AML-193 (cell line): ENCODE measurements at places on chromosomes 4 and X.

DNA sequence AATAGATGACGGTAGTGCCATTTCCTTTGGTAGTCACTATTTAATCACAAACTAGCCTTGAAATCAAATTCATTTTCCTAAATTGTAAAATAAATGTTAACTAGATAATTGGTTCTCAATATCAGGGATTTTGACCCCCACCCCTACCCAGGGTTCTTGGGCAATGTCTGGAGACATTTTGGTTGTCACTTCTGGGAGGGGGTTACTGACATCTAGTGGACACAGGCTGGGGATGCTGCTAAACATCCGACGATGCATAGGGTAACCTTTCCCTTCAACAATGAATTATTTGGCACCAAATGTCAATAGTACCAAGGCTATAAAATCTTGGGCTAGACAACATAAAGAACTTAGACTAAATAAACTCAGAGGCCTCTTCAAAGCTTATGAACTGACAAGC, 285.8 kb upstream of the TRPC5 start:
- no peak for DNase-seq

- DNase-seq: no peak
Measured at GRCh38 chrX:13101441-13102139, 57.2 kb upstream of the FAM9C start.

GRCh38 chrX:20244931-20245330, 21.8 kb downstream of the RPS6KA3 start:
- no peak for DNase-seq

GRCh38 chrX:124348885-124349453, 2.6 kb downstream of the SH2D1A start:
- no peak for DNase-seq

GRCh38 chr4:41991916-41992767, 1.8 kb downstream of the SLC30A9 start:
- no peak for DNase-seq

DNA sequence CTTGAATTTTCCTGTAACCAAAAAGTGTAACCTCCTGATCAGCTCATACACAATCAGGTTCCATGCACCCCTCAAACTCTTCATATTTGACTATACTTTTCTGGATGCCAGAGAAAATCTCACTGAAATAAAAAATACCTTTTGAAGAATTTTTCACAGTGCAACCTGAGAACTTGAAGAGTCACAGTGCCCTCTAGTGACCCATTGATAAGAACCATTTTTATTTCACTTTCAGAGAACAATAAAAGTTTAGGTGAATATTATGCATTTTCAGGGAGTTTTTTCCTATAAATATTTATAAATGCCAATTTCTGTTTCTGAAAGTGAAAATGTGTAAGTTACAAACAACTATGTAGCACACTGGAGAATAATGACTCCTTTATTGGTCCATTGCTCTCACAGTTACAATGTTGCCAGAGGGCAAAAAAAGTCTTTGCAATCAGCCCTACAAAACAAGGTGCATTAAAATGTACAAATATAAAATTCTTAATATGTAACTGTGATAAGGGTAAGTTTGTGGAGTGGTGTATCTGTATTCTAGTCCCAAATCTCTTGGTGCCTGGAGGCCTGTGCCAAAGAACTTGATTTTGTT, 153.6 kb upstream of the INTU start:
- no peak for DNase-seq

- no peak for DNase-seq
Measured at GRCh38 chr4:40980318-40980883, 230.6 kb downstream of the NSUN7 start.

DNA sequence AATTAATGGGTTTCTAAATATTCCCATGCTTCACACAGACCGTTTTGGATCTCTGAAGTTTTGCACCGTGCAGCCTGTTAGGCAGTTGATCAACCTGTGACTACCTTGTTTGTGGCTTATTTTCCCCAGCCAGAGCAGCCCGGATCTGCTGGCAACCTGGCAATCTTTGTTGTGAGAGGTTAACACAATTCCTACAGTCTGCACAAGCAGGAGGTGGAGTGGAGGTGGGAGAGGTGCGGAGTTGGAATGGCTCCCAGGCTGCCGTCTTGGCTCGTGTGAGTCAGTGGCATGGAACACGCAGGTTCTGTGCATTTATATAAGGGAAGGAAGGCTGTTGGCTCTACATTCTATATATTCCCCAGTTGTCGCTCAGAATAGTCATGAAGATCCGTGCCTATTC, 70.9 kb upstream of the STOX2 start:
- no peak for DNase-seq

GRCh38 chr4:4426511-4427120, 39.7 kb downstream of the NSG1 start:
- DNase-seq: no peak

DNA sequence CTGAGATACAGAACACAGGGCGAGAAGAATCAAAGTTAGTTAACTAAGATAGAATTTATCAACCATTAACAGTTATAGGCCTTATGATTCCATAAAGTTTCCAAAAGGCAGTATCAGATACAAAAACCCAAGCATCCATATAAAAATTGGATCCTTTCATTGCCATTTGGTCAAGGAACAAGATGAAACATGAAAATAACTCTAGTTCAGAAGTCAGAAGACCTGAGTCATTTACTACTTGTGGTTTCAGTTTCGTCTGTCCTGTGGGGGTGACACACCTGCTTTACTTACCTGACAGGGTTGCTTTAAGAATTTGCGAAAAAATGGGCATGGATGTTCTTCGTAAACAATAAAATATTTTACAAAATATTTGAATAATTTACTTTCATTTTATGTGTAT, 130.8 kb downstream of the ANAPC10 start:
- no peak for DNase-seq

DNA sequence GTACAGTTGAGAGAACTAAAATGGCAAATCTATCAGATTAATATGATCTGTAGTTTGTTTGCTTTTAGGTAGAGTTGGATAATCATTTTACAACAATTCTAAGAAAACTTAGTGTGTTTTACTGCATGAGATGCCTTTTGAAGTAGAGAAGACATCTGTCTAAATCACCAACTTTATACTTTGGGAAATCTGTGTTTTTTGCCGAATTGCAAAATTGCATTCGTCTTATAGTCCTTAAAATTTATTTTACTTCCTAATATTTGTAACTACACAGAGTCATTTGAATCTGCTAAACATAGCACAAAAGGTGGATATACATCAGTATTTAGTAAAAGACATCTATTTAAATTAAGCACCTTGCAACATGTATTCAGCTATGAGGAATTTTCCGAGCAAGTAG, 100.0 kb downstream of the CCSER1 start:
- no peak for DNase-seq

DNA sequence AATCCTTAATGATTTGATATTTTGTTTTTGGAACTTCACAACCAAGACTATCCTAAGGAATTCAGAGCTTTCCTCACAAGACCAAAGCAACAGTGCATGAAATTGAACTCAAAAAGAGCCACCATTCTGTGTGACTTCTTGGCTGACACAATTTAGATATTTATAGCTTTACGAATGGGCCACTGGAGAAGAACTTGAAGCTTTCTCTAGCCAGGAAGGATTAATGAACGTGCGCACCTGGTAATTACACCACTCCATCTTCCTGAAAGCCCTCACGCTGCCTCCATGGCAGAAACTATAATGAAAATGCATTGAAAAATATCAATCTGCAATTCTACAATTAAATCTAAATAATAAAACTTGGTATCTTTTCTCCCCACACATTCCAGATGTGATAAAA, 1057.8 kb downstream of the DMD start:
- DNase-seq: no peak

DNA sequence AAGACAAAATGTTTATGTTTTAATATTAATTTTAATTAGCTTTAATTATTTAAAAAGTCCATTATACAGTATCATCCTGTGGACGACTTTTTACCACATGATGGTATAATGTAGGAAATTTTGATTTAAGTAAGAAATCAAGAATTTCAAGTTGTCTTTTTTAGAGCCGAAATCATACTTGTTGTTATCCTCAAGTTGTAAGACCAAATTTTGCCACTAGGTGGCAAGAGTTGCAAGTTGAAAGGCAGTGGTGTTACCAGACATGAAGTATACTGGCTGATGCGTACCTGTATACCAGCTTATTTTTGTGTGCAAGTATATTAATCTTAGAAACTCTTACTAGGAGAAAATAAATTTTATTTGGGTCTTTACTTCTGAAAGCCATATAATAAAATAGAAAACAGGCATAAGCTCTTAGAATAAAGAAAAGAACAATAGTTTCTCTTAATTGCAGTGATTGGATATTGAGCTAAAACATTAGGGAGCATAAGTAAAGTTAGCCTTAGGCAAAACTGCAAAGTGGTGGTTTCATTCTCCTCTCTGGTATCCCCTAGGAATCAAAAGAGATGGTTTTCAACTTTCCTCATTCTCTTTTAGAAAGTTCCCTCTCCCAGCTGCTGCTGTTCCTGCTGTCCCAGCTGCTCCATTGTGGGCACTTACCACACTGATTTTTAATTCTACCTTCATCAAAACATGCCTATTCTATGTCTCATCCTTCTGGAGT, 118.0 kb upstream of the WDFY3 start:
- peak; percentile 26 for DNase-seq

DNA sequence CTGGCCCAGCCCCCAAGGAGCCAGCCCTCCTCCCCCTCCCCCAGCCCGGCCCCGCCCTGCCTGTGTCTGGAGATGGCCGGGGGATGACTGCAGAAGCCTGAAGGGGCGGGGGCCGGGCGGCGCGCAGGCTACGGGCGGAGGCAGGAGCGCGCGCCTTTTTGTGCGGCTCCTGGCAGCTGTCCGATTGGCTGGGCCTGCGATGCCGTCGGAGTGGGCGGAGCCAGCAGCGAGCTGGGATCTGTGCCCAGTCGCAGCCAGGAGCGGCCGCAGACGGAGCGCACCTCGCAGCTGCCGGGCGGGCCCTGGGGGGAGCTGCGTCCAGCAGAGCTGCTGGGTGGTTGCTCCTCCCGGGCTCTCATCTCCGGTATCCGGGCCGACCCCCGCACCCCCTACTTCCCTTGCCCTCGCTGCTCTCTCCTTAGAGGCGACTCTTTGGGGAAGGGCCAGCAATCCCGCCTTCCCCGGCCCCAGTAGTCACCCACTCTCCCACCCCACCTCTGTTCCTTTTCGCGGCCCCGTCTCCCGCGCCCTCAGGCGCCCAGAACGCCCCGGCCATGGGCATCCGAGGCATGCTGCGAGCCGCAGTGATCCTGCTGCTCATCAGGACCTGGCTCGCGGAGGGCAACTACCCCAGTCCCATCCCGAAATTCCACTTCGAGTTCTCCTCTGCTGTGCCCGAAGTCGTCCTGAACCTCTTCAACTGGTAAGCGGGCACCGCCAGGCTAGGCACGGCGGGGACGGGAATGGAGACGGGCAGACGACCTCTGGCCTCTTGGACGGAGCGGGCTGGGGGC, at the start of gene GABRQ:
Gene GABRQ (plus strand): TSS at position 247 of the 794 bp plus-strand sequence. CDS start 308 bp downstream, at position 555.
- no peak for DNase-seq

DNA sequence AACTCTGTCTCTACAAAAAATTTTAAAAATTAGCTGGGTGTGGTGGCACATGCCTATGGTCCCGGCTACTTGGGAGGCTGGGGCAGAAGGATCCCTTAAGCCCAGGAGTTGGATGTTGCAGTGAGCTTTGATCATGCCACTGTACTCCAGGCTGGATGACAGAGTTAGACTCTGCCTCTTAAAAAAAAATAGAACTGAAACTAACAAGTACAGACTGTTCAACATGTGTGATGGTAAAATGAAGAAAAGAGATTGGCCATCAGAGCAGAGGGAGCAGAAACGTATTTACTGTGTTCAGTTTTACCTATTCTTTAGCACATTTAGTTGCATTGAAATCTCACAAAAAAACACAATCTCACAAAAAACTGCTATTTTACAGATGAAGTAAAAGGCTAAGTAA, 77.9 kb upstream of the NAP1L5 start:
- DNase-seq: no peak

GRCh38 chr4:127403471-127404084, 229.2 kb upstream of the INTU start:
- no peak for DNase-seq

DNA sequence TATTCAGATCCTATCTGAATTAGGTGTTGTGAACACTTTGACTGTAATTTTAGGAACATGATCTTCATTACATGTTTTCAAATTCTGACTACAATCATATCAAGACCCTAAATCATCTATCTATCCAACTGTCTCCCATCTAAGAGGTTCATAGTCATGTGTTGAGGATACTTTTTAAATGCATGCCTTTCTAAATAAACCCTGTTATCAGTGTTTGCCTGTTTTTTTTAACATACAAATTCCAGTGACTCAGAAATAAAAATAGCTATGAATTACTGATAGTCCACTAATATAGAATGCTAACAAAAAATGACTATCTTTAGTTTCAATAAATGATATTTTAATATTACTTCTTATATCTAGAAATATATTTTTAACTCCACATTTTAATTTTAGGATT, 8.0 kb downstream of the RAB28 start:
- no peak for DNase-seq

GRCh38 chr4:128810331-128810870, 901 bp downstream of the JADE1 start:
- peak; percentile 44 for DNase-seq

- peak; percentile 6 for DNase-seq
Measured at GRCh38 chr4:109574443-109574850, 14.4 kb downstream of the MCUB start.

DNA sequence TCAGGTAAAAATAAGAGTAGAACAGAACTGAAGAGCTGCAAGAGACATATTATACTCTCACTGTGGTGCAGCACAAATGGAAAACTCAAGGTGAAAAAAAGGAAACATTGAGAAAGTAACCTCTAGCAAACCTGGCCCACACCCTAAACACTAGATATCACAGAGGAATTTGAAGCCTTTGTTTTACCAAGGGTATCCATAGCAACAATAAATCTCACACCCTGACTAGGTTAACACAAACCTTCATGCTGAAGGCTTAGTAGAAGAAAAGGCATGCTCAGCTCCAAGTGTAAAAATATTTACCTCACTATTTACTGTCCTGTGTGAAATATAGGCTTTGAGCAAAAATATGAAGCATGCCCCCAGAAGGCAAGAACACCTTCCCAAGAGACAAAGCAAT, 61.9 kb upstream of the TAB3 start:
- no peak for DNase-seq

- DNase-seq: no peak
Measured at GRCh38 chrX:129629837-129630236, 24.9 kb downstream of the APLN start.

GRCh38 chr4:2942532-2943363, 20.5 kb downstream of the NOP14 start:
- no peak for DNase-seq
